Upper lobe of right lung (tissue), 1 donor: ENCODE measurements at places on chromosomes 7 and 10. TPM values are rescaled to one million over a fixed set of nuclear protein-coding genes. Genes with fewer than 3 reads are reported as not detected.

MBLAC1 gene
- total RNA-seq = 3.0 TPM

DNA sequence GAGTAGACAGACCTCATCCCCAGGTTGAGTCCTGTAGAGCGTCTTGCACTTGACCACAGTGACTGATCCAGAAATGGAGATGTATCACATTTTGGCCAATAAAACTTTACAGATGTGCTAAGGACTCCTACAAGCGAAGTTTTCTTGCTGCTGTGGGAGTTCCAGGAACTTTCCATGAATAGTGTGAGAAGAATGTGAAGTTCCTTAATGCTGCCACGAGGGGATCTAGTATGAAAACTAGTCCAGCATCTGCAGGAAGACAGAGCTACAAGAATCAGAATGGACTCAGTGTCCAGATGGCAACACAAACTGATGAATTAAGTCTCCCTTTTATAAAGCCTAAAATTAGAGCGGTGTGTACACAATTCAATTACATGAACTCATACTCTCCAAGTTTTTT is 14.8 kb upstream of the LSM8 start:
- H3K27me3 ChIP-seq = peaks cover 8% of the 10 kb centered on the region
- DNase-seq = no peak
- no peaks in the 10 kb centered on the region for H3K4me1 ChIP-seq
- no peak overlapping the region for H3K4me3 ChIP-seq
- no peak overlapping the region for H3K27ac ChIP-seq

- no peaks in the 10 kb centered on the region for H3K27me3 ChIP-seq
- DNase-seq = no peak
- H3K4me1 ChIP-seq = no peaks in the 10 kb centered on the region
- H3K4me3 ChIP-seq = no peak overlapping the region
- H3K27ac ChIP-seq = no peak overlapping the region
These were observed 99.9 kb upstream of the AKR1E2 start for GRCh38 chr10:4725917-4726606.

ANKRD30A gene
- total RNA-seq = 0.12 TPM

GRCh38 chr10:68052463-68052862 is 22.6 kb downstream of the HERC4 start:
- H3K27me3 ChIP-seq = no peaks in the 10 kb centered on the region
- no peak overlapping the region for H3K4me3 ChIP-seq
- H3K27ac ChIP-seq = no peak overlapping the region
- no peak for DNase-seq

GRCh38 chr7:143929224-143929920 is 5.7 kb upstream of the OR2F2 start:
- H3K27me3 ChIP-seq = no peaks in the 10 kb centered on the region
- H3K27ac ChIP-seq = no peak overlapping the region
- no peaks in the 10 kb centered on the region for H3K36me3 ChIP-seq
- H3K4me3 ChIP-seq = no peak overlapping the region
- no peaks in the 10 kb centered on the region for H3K4me1 ChIP-seq
